ENCODE measurements at places on chromosomes 5 and 9.

- DNase-seq, result no peak
Measured at GRCh38 chr5:3307982-3308621, 287.5 kb upstream of the IRX1 start.

DNA sequence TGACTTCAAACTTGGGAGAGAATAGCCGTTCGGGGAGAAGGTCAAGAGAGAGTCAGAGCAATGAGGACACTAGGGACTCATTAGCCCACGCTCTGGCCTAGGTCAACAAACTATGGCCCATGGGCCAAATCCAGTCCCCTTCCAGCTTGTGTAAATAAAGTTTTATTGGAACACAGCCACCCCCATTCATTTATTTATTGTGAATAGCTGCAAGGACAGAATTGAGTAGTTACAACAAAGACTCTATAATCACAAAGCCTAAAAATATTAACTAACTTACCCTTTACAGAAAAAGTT lies 33.1 kb upstream of the TRIM32 start:
- no peak for DNase-seq

GRCh38 chr9:97808415-97808814 lies 44.6 kb upstream of the FOXE1 start:
- no peak for DNase-seq

- peak; percentile 76 for DNase-seq
Measured at GRCh38 chr5:163437309-163438182, at the start of gene CCNG1. Gene CCNG1, plus strand, starts transcription at chr5:163437595. Its CDS starts 1,662 bp downstream, at chr5:163439257.

DNA sequence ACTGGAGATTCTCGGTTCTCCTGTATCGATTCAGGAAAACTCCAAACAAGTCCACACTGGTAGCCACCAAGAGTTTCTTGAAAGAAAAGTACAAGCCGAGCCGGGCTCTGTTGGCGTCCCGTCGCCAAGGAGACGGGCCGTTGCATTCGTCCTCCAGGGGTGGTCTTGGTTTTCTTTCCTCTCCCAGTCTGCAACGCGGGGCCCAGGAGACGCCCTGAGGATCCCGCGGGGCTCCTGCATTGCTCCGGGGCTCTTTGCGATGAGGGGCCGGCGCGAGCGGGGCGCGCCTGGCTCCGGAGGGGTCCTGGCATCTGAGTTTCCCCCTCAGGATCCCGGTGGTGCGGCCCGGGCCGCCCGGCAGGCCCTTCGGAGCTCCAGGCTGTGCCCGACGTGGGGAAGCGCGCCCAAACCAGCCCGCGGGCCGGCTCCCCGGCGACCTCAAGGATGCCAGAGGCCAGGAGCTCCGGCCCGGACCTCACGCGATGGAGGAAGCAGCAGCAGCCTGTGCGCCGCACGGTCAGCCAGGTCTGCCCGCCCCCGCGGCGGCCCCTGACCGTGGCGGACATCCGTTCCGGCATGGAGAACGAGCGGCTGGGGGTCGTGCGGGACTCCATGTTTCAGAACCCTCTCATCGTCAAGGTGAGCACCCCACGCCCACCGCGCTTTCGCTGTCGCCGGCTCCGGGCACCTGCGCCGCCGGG lies at the start of gene CFAP77:
Gene CFAP77, plus strand, starts transcription at position 384 of the 701 bp plus-strand sequence. Its CDS starts 61 bp downstream, at position 445.
- no peak for DNase-seq

DNA sequence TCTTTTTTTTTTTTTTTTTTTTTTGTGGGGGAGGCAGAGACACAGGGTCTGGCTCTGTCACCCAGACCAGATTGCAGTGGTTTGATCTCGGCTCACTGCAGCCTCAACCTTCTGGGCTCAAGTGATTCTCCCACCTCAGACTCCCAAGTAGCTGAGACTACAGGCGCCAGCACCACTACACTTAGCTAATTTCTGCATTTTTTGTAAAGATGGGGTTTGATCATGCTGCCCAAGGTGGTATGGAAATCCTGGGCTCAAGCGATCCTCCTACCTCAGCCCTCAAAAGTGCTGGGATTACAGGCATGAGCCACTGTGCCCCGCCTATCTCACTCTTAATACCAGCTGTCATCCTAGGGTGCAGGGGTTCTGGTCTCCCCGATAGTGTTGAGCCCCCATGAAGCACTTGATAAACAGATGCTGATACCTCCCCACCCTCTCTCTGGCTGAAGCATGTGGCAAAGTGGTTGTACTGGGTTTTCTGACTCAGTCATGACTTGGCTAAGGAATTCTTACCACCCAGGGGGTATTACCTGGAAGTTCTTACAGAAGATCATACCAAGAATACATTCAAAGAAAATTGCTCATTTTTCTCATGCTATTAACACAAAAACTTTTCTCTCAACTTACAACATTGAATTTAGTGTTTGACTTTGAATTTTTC lies 110.2 kb upstream of the DAPK1 start:
- no peak for DNase-seq

DNA sequence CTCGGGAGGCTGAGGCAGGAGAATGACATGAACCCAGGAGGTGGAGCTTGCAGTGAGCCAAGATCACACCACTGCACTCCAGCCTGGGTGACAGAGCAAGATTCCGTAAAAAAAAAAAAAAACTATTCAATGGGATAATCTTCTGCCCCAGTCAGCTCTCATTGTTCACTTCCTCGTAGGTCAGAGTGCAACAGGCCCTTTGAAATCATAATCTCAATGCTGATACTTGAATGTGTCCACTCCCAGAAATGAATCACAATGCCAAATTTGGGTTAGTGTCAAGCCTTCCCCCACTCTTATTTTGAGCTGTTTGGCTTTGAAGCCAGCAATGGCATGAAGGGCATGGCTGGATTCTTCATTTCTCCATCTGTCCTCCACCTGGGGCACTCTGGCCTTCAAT lies 610.3 kb upstream of the KLF4 start:
- DNase-seq, result no peak

- no peak for DNase-seq
Measured at GRCh38 chr9:90064248-90064647, 459.4 kb downstream of the GADD45G start.

- no peak for DNase-seq
Measured at GRCh38 chr9:4066682-4067081, 233.2 kb downstream of the GLIS3 start.

- DNase-seq, result no peak
Measured at GRCh38 chr5:39427633-39428032, 2.9 kb upstream of the DAB2 start.

DNA sequence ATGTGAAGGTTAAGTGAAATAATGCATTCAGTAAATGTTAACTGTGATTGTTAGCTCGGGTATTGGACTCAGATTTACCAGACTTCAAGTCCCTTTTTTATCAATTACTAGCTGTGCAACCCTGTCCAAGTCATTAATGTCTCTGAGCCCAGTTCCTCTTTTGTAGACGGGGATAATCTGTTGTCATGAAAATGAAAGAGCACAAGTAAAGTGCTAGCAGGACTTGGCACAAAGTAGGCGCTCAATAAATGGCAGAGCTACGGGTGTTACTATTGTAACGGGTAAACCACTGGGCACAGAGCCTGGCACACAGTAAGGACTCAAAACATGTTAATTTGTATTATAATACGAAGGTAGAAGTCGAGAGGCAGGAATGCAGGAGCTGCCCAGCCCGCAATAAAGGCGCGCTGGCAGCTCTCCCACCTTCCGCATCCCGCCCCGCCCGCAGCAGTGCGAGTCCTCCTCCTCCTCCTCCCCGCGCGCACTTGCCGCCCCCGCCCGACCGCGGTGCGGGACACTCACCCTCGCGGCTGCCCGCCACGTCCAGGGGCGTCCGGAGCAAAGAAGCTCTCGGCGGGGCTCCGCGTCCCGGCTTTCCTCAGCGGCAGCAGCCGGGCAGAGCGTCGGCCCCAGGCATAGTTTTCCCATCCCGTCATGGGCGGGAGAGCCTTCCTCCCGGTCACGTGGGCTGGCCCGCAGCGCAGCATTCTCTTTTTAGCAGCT lies at the start of gene C1QTNF2:
Gene C1QTNF2, minus strand, starts transcription at position 637 of the 723 bp plus-strand sequence. CDS start 15,615 bp downstream, outside the sequence.
- DNase-seq, result no peak

DNA sequence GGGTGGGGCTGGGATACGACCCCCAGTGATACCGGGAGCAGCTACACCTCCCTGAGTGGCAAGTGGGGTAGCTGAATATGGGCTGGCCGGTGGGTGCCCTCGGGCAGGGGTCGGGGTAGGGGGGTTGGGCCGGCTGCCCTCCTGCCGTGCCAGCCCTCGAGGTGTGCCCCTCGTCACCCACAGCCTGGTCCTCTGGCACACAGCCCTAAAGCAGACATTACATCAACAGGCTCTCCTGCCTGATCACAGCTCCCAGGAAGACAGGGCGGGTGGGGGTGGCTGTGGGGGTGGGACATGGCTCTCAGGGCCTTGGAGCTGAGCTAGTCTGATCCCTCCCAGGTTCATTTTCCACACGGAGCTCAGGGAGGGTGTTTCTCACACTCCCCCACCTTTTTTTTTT lies 23.2 kb downstream of the FBXW5 start:
- no peak for DNase-seq

DNA sequence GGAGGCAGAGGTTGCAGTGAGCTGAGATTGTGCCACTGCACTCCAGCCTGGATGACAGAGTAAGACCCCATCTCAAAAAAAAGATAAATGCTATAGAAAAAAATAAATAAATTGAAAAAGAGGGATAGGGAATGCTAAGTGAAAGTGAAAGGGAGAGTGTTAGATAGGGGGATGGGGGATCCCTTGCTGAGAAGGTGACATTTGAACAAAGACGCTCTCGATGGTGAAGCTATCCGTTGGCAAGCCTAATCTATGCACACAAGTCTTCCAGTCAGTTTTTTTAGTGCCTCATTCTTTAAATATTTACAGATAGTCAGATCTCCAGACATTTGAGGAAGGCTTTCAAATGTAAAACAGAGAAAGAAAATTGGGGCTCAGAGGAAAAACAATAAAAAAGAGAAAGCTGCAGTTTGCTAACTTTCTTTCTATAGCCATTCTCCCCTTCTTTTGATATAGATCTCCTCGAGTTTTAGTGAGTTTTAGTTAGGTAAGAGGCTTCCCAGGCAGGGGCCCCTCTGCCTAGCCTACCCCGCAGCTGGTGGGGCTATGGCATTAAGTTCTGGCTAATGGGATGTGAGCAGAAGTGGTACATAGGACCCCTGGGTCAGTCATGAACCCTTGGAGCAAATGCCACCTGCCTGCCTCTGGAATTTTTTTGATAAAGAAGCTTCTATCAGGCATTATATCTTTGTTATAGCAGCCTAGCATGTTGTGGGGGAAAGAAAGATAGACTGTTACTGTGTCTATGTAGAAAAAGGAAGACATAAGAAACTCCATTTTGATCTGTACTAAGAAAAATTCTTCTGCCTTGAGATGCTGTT lies 12.0 kb downstream of the GLRX start:
- no peak for DNase-seq

Data from stimulated activated CD8-positive, alpha-beta memory T cell treated with anti-CD3 and anti-CD28 coated beads, Interleukin-15, amount 100 ng/mL, for 1 hour (primary cell).